ENCODE measurements at places on chromosomes 16 and 17. TPM values are rescaled to one million over a fixed set of nuclear protein-coding genes. Genes with fewer than 3 reads are reported as not detected.

Gene C16orf92
- total RNA-seq = not detected

Gene GPRC5C
- total RNA-seq = 0.33 TPM

Gene CPNE7
- 0.72 TPM for total RNA-seq

Gene RND2
- total RNA-seq = not detected

Gene NT5M
- total RNA-seq = 2.2 TPM

Gene PIGQ
- 25.9 TPM for total RNA-seq

Gene RNU2-1
- 2,573 TPM for total RNA-seq

Gene DOC2A
- not detected for total RNA-seq

Gene EVPLL
- not detected for total RNA-seq

Gene GOSR1
- 45.2 TPM for total RNA-seq

Gene GCGR
- not detected for total RNA-seq

Gene IGF2BP1
- total RNA-seq = not detected

Gene HBA2
- total RNA-seq = not detected

Gene SPATA32
- 0.22 TPM for total RNA-seq

Gene NPIPB9
- total RNA-seq = 3.3 TPM

Gene EFCAB5
- total RNA-seq = 1.1 TPM

Gene C17orf67
- 2.4 TPM for total RNA-seq

Gene SARM1
- total RNA-seq = 12.9 TPM

Gene TNFRSF13B
- total RNA-seq = not detected

Gene NPB
- 0.38 TPM for total RNA-seq

Gene WFIKKN1
- 0.16 TPM for total RNA-seq

Gene KRT33A
- total RNA-seq = not detected

Gene C17orf113
- total RNA-seq = 0.14 TPM
